GOT3 (cell line): ENCODE measurements at places on chromosomes 16 and 17.

DNA sequence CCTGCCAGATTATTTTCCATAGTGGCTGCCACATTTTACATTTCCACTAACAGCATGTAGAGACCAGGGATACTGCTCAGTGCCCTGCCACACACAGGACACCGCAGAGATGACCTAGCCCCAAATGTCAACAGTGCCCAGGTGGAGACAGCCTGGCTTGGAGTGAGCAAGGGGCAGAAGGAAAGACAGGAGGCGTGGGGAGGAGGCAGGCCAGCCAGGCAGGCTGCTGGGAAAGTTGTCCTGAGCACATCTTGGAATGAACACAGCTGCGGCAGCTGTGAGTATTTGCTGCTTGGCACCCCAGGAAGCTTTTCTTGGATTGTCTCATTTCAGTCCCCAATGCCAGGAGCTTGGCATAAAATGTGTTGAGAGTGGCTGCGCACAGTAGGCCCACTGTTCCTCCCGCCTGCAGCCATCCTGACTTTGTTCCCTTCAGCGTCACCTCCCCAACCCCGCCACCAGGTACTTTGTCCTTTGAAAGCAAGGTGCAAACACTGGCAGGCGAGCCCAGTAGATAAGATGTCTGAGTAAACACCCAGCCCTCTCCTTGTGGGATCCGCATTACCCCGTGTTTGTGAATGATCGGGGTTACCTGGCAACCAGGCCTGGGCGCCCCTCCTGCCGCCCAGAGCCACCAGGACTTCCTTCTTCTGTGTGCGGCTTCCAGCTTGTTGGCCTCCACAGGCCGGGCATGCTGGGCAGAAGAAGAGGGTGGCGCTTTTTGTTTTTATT lies 114.0 kb downstream of the CMIP start:
- DNase-seq: no peak

- DNase-seq: no peak
These were observed 38.0 kb downstream of the AXIN2 start for GRCh38 chr17:65523411-65523810.

DNA sequence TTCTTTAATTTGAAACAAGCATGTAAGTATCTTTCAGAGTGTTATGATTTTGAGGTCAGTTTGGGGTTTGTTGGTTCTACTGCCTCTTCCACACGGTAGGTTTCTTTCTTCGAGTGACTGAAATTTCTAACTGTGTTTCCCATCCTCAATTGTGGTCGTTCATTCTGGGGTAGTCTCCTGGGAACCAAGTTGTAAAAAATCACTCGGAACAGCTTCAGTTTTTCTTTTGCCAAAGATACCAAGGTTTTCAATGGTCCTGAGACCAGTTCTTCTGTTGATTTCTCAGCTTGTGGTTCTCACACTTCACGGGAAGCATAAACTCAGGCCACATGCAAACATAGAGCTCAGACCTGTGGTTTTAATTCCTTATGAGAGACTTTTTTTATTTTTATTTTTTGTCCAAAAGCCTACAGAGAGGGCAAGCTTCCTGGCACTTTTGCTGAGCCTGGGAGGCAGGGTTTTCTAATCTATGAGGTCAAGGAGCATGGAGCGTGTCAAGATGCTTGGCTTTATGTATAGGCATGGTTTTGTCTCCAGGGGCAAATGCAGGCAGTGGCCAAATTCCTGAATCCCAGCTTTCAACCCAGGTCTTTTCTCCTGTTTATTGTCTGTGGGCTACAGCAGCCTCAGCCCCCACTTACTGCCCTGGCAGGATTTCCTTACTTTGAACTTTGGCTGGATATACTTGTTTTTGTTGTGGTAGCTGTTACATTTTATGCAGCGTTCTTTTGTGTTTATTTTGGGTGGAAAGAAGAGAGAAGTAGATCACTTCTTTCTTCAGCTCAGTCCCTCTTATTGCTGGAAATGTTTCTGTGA lies 32.9 kb downstream of the HS3ST3A1 start:
- DNase-seq: no peak

DNA sequence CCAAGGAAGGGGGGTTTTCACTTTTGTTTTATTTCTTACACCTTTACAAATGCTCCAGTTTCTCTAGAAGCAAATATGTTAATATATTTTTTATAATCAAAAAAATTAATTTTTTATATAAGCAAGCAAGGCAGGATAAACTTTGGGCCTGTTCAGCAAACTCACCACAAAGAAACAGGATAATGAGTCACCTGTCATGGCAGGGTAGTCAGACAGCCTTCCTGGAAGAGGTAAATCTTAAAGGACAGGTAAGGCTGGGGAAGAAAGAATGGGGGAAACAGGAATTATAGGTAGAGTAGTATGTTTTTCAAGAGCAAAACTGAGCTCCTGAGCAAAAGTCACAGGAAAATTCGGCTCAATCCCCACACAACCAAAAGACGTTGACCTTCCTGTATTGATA lies 186.3 kb upstream of the SOX9 start:
- DNase-seq: no peak

- no peak for DNase-seq
These were observed 9.8 kb downstream of the RHOT1 start for GRCh38 chr17:32152130-32152529.

DNA sequence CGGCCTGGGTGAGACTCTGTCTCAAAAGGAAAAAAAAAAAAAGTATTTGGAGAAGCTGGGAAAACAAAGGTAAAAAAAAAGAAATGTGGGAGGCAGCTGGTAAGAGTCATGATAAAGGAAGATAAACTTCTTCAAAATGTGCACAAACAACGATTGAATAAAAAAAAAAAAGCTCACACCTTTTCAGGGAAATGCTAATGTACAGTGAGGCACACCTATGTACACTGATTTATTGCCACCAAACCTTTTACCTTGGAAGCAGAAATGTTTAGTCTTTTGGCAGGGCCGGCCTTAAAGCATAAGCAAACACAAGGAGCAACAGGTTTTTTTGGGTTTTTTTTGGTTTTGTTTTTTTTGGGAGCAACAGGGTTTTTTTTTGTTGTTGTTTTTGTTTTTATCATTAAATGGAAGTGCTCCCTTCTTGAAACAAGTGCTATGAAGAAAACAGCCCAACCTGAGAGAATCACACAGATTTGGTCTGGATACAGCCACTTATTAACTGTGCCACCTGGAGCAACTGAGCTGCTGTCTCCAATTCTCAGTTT lies 29.8 kb upstream of the KCNJ2 start:
- no peak for DNase-seq

- DNase-seq: no peak
These were observed 16.3 kb upstream of the BCAR1 start for GRCh38 chr16:75267631-75268264.

- no peak for DNase-seq
These were observed 299.5 kb downstream of the MAF start for GRCh38 chr16:79301051-79301450.

DNA sequence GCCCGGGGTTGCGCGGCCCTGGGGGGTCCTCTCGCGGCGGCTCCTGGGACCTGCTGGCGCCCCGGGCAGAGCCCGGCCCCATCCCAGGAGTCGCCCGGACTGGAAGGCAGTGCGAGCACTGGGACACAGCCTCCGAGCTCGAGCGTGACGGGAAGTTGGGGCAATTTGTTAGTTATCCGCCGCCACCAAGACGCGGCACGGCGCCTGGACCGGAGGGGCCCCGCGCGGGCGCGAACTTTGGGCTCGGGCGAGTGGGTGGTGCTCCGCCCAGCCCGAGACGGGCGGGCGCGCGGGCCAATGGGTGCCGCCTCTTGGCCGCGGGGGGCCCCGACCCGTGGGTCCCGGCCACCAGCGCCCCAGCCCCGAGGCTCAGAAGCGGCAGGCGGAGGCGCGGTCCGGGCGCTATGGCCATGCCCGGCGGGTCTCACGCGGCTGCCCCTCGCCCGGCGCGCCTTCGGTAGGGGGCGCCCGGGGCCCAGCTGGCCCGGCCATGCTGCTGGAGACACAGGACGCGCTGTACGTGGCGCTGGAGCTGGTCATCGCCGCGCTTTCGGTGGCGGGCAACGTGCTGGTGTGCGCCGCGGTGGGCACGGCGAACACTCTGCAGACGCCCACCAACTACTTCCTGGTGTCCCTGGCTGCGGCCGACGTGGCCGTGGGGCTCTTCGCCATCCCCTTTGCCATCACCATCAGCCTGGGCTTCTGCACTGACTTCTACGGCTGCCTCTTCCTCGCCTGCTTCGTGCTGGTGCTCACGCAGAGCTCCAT lies at the start of gene ADORA2B:
ADORA2B (plus strand) TSS at position 372 of the 768 bp plus-strand sequence; CDS start at position 491, 119 bp downstream.
- peak; percentile 61 for DNase-seq

DNA sequence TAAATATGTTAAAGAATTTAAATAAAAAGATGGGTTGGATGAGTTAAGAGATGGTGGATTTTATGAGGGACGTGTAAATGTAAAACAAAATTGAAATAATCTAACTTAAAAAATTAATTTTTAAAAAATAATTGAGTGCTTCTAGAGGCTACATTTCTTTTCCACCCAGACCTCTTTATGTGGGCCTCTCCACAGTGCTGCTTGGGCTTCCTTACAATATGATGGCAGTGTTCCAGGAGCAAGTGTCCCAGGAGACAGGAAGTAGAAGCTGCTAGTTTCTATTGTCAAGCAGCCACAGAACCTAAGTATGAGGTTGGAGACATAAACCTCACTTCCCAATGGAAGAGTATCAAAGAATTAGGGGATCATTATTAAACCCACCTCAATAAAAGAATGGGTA lies 205.7 kb upstream of the CPHXL start:
- DNase-seq: no peak

GRCh38 chr16:19717314-19717713 lies 713 bp downstream of the KNOP1 start:
- no peak for DNase-seq

- no peak for DNase-seq
These were observed 378.0 kb downstream of the SLC39A11 start for GRCh38 chr17:72714357-72714966.

GRCh38 chr16:80480664-80481063 lies 60.1 kb upstream of the DYNLRB2 start:
- no peak for DNase-seq

DNA sequence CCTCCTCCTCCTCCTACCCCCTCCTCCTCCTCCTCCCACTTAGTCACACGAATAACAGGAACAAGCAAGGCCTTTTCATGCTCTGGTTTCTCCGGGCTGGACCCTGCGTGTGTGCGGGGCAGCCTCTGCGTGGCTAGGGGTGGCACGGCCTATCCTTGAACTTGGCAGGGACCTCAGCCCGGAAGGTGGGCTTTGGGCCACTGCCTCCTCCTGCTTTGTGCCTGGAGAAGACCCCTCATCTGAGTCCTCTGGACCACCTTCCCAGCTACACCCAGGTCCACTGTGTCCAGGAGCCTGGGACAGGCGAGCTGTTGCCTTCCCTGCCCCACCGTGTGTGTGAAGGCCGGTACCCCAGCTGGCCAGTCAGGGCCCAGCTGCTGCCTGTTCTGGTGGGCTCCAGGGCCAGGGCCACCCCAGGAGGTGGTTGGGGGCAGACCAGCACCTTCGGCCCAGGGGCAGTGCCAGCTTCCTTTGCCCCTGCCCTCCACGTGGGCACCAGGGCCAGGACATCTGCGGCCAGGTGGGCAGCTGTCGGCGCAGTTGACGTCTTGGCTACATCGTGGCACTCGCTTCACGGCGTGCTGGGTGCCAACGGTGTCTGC lies 35.4 kb downstream of the GINS2 start:
- no peak for DNase-seq

DNA sequence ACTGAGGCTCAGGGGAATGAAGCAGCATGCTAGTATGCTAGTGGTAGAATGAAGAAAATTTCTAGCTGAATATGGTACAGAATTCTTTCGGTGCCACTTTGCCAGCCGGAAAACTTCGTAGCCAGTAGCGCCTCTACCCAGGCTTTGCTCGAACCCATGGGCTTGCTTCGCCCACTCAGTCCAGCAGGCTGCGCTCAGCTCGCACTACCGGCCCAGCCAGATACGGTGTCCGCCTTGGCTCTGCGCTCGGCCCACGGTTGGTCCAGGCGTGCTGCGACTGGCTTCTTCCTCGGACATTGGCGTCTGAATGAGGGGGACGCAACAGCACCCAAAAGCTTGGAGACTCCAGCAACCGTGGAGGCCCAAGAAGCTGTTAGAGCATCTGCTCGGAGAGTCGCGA lies 372.5 kb upstream of the CDH8 start:
- DNase-seq: no peak

DNA sequence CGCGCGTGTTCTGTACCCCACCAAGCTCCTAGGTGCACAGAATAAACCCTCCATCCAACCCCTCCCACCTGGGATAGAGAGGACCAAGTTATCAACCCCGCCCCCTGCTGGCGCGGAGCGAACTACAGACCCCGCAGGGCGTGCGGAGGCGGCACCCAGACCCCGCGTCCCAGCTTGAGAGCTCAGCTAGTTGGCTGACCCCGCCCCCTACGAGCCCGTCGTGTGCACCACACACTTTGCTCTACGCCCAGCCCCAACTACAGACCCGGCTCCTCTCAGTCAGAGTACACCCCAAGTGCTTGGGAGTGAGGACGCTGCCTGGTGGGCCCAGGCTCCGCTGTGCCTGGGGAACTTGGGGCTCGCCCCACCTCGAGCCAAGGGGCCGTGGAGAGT lies 1.5 kb downstream of the GRIN2A start:
- DNase-seq: no peak

DNA sequence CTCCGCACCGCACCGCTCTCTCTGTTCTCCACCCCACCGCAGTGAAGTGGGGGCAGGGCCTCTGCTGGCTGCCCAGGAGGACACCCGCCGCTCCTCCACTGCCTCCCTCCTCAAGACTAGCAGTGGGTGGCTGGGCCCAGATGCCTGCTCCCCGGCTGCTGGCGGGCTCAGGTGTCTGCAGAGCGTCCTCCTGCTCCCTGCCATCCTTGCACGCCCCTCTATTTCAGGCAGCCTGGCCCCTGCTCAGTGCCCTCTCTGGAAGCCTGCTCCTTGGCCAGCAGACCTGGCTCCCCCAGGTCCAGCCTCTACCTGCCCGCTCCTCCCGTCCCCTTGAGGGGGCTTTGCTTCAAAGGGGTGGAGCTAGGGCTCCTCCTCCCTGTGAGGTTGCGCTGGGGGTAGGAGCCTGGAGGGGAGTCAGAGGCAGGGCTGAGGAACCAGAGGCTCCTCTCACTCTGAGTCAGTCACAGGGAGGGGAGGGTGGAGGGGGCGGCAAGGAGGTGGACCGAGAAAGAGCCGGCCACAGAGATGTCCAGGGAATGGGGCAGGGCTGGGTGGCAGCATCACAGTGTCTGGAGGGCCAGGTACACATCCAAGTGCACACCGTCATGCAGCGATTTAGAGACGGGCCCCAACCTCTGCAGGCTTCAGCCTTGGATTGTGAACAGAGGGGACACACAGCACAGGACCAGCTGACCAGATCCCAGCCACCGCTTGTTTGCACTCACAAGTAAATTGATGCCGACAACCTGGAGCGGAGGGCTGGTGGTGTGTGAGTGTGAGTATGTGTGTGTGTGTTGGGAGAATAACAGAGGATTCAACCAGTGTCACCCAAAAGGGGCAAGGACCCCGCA lies 9.8 kb upstream of the TMEM92 start:
- DNase-seq: no peak

DNA sequence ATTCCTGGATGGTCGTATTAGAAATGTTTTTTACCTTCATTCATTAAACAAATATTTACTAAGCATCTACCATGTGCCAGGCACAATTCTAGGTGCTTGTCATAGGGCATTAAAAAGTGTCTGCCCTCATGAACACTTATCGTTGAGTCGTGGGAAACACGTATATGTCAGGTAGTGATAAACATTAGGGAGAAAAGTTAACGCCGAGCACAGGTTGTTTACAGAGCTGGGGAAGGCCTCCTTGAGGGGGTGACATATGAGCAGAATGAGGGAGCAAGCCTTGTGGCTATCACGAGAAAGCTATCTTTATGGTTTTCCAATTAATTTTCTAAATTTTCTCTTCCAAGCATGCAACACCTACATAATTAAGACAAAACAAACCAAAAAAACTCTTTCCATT lies 985 bp upstream of the ZNF213 start:
- DNase-seq: no peak
